Ammon's horn (tissue), 1 donor: ENCODE measurements at places on chromosomes 1 and 21.

GRCh38 chr1:22613951-22614350 is 22.5 kb upstream of the C1QA start:
- DNase-seq = no peak

DNA sequence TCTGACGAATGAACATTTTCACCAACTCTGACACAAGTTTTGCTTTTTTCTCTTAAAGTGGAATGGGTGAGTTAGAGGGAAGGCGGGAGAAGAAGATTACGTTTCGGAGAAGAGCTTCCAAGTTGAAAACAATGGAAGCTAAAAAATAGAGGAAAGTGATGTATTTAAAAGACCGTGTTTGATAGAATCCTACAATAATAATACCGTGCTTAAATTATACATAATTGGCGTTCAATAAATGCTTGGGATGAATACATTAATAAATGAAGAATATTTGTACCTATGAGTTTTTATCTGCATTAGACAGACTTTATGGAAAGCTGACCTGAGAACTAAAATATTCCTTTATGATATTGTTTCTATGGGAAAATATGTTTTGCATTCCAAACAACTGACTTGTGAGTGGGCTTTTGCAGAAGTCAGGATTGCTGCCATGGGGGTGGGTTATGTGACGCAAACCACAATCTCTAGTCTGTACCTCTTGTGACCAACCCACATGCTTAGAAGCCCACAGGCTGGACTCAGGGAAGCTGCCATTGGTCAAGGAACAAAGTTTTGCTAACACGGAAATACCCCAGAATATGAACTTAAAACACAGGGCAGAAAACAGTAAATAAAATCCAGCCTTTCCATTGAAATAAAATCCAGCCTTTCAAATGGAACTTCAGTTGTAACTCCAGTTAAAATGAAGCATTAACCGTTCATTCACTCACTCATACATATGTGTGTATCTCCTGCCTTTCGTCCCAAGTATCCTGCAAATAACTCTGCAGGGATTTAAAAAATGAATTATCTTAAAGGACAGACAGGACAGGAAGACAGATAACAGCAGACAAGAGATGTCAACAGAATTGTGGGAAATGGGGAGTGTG is 21.3 kb upstream of the ATF3 start:
- DNase-seq = no peak

DNA sequence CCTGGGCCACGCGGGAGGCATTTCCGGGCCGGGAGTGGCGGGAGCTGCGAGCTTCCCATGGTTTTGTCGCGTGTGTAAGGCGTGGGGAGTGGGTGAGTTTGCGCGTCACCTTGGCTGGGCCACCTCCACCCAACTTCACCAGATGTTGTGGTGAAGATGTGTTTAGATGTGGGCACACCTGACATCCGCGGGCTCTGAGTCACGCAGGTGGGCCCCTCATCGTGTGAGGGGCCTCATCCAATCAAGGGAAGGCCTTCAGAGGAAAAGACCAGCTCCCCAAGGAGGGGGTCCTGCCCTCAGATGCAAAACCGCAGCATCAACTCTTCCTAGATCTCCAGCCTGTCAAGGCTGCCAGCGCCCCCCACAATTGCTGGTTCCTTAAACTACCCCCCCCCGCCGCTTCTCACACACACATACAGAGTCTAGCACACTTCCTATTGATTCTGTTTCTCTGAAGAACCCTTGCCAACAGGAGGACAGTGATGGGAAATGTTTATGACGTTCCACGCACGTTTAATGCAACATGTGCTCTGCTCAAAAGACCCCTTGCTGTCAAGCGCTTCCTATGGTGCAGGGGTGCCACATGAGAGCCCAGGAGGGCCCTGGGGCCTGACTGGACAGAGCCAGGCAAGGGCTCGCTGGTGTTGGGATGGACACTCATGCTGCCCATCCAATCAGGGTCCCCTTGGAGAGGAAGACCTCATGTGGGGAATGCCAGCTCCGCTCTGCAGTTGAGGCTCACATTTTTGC is 11.9 kb downstream of the ACTRT2 start:
- DNase-seq = no peak

GRCh38 chr1:235068158-235069121 is 60.2 kb downstream of the TOMM20 start:
- no peak for DNase-seq

- DNase-seq = no peak
Observed at GRCh38 chr1:205343431-205344065, 13.2 kb downstream of the KLHDC8A start.

DNA sequence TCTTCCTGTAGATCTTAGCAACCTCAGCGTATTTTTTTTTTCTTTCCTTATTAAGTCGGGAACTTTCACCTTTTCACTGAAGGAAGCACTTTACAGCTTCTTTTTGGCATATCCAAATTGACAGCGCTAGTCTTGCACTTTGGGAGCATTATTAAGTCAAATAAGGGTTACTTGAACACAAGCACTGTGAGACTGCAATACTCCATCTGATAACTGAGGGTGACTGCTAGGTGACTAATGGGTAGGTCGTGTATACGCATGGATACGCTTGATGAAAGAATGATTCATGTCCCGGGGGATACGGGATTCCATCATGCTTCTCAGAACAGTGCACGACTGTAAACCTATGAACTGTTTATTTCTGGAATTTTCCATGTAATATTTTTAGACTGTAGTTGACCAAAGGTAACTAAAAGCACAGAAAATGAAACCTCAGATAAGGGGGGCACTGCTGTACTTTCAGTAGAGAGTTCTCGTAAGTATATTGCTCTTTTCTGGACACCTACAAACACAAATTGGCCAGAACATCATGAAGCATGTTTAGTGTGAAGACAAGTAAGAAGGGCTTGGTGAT is 364.7 kb downstream of the SMYD3 start:
- no peak for DNase-seq

- DNase-seq = peak; percentile 76
Observed at GRCh38 chr1:204947338-204947737, 76.7 kb downstream of the NFASC start.

DNA sequence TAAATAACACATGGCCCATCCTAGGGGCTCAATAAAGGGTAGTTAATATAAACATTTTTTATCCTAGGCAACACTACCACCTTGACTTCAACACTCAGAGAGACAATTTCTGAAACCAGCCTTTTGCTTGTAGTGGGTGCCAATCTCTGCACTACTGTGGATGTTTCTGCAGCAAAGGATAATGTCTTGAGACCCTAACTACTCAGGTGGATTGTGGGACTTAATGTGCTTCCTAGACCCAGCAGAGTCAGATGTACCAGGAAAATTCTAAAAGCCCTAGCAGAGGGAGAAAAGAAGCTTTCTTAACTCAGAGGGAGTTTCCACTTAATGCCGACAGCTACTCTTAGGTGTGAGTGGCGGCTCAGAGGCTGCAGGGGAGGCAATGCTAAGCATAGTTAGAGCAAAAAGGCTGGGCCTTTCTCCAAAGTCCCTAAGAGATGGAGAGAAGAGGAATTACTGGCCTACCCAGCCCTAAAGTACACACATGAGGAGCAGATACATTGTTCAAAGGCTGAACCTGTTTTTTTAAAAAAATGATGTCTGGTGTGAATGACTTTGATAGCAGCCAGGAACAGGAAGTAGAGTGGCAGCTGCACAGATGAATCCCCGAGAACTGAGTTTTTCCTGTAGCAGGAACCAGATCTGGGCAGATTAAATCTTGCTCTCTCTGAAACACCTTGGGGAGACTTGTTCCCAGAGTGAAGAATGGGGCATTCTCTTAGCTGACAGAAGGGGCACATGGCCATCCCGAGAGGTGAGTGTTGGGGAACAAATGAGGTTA is 33.5 kb upstream of the ABCD3 start:
- no peak for DNase-seq

DNA sequence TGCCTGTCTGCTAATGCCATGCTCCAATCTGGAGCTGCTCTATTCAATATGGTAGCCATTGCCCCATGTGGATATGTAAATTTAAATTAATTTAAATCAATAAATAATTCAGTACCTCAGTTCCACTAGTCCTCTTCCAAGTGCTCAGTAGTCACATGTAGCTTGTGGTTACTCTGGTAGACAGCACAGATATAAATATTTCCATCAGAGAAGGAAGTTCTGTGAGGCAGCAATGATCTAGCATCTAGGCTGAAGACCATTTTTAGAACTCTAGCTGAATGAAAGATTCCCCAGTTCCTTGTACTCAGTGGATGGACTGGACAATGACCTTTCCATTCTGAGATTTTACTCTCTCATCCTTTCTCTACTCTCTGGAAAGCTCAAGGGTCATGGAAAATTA is 25.8 kb upstream of the CAPZB start:
- DNase-seq = peak; percentile 47

- DNase-seq = no peak
Observed at GRCh38 chr1:220791956-220792355, 5.2 kb downstream of the MTARC1 start.

- DNase-seq = no peak
Observed at GRCh38 chr1:22685591-22686059, 25.0 kb upstream of the EPHB2 start.
